ENCODE measurements at places on chromosomes 3 and 15. TPM values are rescaled to one million over a fixed set of nuclear protein-coding genes. Genes with fewer than 3 reads are reported as not detected.

GXYLT2 gene
- polyA plus RNA-seq: 9.3 TPM

DNA sequence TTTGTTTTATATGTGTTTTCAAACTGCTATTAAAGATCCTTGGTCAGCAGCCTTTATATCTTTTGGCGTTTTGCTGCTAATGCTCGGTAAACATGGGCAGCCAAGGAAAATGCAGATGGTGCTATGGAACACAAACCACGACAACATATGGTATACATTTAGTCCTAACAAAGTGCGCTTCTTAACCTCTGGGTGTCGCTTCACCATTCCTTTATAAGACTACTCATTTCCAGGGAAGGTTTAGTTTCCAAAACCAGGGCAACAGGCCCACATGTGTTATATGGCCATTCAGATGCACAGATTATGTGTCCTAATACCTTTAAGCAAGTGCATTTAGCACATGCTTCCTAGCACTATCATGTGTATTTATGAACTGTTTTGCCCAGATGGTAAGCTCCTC, 14.7 kb downstream of the SHOX2 start:
- H3K4me3 ChIP-seq: no peak overlapping the region
- H3K27ac ChIP-seq: no peak overlapping the region
- H3K27me3 ChIP-seq: no peaks in the 10 kb centered on the region
- DNase-seq: no peak
- H3K4me1 ChIP-seq: no peaks in the 10 kb centered on the region

EPHA3 gene
- polyA plus RNA-seq: not detected

GRCh38 chr15:70258369-70259027, 160.8 kb upstream of the TLE3 start:
- no peak for DNase-seq
- no peak overlapping the region for H3K27ac ChIP-seq
- no peaks in the 10 kb centered on the region for H3K27me3 ChIP-seq
- no peaks in the 10 kb centered on the region for H3K36me3 ChIP-seq

Data from SK-N-SH (cell line).